ENCODE measurements at places on chromosomes 12 and 14. TPM values are rescaled to one million over a fixed set of nuclear protein-coding genes. Genes with fewer than 3 reads are reported as not detected.

- no peaks in the 10 kb centered on the region for H3K4me1 ChIP-seq
- peak overlapping the region; percentile 61 for H3K27ac ChIP-seq
- no peaks in the 10 kb centered on the region for H3K27me3 ChIP-seq
- H3K36me3 ChIP-seq, result no peaks in the 10 kb centered on the region
- no peak overlapping the region for H3K4me3 ChIP-seq
These were observed 120.2 kb upstream of the DNM1L start for GRCh38 chr12:32558903-32559302.

DNA sequence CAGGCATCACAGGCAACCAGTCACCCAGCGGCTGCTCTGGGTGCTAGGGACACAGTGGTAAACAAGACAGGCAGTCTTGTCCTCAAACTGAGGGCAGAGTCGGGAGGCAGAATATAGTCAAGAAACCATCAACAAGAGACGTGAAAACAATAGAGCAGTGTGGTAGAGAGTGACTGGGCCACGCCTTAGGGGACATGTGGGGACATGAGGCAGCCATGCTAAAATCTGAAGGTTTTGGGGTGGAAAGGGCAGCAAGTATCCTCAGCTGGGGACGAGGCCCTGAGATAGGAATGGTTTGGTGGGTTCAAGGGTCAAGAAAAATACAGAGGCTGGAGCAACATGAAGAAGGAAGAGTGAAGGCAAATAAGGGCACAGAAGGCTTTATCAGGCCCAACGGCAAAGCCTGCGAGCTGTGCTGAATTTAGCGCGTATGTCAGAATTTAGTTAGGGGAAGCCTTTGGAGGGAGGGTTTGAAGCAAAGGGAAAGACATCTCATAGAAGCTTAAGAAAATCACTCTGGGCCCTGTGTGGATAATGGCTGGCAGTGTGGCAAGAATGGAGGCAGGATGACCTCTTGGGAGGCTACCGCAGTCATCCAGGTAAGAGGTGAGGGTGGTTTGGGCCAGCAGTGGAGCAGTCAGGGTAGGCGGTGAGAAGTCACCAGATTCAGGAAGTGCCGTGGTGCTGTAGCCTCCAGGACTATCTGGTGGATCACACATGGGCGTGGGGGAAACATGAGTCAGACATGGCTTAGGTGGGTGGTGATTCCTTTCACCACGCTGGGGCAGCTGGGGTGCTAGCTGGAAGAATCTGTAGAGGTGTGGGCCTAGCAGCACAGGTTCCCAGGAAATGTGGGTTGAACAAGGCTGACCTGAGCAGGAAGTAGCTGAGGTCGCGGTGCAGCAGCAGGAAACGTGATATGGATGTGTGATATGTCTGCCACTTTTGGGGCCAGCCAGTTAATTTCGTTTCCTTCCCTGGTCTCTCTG is 3.0 kb downstream of the EVL start:
- no peaks in the 10 kb centered on the region for H3K4me1 ChIP-seq
- peak; percentile 66 for DNase-seq
- H3K27ac ChIP-seq, result peak overlapping the region; percentile 82
- H3K27me3 ChIP-seq, result no peaks in the 10 kb centered on the region

DNA sequence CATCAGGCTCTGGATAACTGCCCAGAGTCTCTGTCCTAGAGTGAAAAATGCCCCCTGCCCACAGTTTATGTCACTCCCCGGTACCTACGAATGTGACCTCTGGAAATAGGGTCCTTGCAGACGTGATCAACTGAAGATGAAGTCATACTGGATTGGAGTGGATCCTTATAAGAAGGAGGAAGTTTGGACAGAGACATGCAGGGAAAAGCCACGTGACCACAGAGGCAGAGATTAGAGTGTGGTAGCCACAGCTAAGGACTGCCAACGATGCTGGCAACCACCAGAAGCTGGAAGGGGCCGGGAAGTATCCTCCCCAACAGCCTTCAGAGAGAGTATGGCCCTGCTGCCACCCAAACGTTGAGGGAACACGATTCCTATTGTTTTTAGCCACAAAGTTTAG is 101.2 kb upstream of the NCOR2 start:
- DNase-seq, result no peak
- H3K36me3 ChIP-seq, result no peaks in the 10 kb centered on the region
- no peaks in the 10 kb centered on the region for H3K4me1 ChIP-seq
- H3K27me3 ChIP-seq, result no peaks in the 10 kb centered on the region

DNA sequence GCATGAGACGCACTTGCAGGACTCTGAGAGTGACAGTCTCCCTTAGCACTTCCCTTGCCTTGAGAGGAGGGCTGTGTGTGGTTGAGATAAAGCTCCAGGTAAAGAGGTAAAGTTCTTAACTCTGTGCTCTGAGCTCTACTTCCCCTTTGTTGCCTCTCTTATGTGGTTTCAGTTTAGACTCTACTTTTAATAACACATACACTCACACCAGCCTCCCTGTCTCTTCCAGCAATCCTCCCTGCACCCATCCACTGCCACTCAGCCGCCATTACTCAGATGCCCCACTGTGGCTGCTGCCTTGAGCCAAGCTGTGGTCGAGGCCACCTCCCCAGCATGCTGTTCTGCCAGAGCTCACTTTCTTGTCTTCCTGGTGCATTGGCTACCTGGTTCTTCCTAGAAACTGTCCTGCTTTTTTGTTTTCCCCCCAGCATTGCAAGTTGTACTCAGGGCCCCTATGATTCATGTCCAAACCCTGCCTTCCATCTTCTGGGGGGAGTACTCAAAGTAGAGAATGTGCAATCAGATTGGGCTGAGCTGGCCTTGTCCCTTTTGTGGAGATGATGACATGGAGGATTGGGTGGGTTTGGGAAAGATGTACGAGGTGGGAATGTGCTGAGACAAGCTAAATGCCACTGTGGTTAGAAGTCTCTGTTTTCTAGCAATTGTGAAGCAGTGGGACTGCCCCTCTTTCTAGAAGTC is 115.5 kb upstream of the PARP11 start:
- H3K4me3 ChIP-seq, result no peak overlapping the region
- DNase-seq, result no peak
- peaks cover 7% of the 10 kb centered on the region for H3K27me3 ChIP-seq
- H3K36me3 ChIP-seq, result no peaks in the 10 kb centered on the region

- peaks cover 44% of the 10 kb centered on the region for H3K27me3 ChIP-seq
- H3K36me3 ChIP-seq, result no peaks in the 10 kb centered on the region
- no peak for DNase-seq
- H3K4me1 ChIP-seq, result no peaks in the 10 kb centered on the region
These were observed 51.6 kb downstream of the KCNA1 start for GRCh38 chr12:4961311-4961710.

DNA sequence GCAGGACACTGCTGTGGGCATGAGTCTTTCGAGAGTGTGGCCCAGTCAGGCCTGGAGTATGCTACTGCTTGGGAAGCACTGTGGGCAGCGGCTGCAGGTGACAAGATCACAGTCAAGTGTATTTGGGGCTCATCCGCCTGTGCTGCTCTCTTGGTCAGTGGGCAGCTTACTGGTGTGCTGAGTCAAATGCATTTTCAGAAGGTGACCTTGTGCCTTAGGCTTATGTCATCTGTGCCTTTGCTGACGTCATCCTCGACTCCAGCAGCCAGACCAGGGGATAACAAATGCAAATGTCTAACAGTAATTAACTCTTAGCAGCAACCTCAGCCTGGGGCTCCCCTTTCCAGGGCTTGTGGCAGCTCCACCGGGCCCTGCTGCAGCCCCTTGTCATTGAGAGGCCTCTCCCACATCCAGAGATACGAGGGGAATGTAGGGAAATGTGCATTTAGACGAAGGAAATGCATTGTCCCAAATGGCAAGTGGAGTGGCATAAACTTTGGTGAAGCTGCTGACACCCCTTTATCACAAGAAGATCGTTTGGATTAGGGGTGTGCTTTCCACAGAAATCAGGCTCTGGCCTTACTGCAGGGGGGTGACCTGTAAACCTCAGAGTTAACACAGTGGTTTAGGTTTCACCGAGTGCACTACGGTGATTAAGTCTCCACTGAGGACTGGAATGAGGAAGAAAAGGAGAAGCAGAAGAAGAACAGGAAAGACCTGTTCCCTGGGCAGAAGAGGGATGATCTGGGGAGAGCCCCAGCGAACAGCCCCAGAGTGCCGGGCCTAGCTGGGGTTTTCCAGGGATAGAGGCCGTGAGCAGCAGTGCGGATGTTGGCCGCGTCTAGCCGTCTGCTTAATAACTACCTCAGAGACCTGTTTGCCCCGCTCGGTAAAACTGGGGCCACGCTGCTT is 39.7 kb downstream of the PSMA6 start:
- H3K27me3 ChIP-seq, result no peaks in the 10 kb centered on the region
- H3K36me3 ChIP-seq, result no peaks in the 10 kb centered on the region
- DNase-seq, result peak; percentile 80
- peaks cover 56% of the 10 kb centered on the region for H3K4me1 ChIP-seq
- no peak overlapping the region for H3K4me3 ChIP-seq
- H3K27ac ChIP-seq, result peak overlapping the region; percentile 95

DNA sequence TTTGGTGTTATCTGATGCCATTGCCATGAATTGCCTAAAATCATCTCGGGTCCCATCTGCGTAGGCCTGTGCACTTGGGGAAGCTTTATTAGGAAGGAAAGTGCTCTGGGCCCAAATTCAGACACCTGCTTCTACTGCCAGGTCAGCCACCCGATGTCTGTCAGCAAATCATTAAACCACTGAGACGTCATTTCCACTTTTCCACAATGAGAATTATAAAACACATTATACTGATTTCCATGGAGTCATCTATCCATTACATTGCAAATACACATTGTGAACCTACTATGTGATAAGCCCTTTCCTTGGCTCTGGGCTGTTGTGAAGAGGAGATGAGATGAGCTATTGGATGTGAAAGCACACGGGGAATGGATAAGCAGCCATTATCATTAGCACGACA is 1022.9 kb downstream of the BCL11B start:
- DNase-seq, result no peak
- H3K27me3 ChIP-seq, result no peaks in the 10 kb centered on the region
- H3K27ac ChIP-seq, result no peak overlapping the region
- H3K4me1 ChIP-seq, result peaks cover 20% of the 10 kb centered on the region
- H3K36me3 ChIP-seq, result no peaks in the 10 kb centered on the region

Gene TPH2
- total RNA-seq, result not detected

Gene ZCRB1
- total RNA-seq, result 13.7 TPM

Gene RNASE4
- 78.9 TPM for total RNA-seq
